ENCODE measurements at places on chromosomes 3 and 15.

DNA sequence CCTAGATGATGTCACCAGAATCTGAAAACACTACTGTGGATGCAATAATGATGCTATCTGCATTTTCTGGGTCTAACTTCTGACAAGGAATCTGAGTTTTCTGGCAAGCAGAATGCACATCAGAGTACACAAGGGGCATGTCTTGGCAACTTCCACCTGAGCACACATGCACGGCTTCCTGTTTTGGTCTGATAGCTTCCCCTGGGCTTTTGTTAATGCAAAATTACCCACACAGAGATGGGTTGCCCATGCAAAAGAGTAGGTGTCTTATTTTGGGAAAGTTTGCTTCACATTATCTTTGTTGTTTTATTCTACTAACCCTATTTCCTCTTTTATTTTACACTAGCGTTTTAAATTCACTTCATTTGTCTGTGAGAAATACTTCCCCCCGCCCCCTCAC lies 74.2 kb upstream of the SATB1 start:
- DNase-seq = no peak

GRCh38 chr15:57647071-57647790 lies 55.5 kb downstream of the MYZAP start:
- DNase-seq = no peak

GRCh38 chr15:57919754-57920153 lies 145.8 kb downstream of the ALDH1A2 start:
- no peak for DNase-seq

- DNase-seq = no peak
Observed at GRCh38 chr3:99666201-99666600, 27.8 kb downstream of the COL8A1 start.

Data from stimulated activated CD8-positive, alpha-beta memory T cell treated with anti-CD3 and anti-CD28 coated beads, Interleukin-7, amount 100 ng/mL, for 24 hours (primary cell).